ENCODE measurements at places on chromosomes 4 and X.

DNA sequence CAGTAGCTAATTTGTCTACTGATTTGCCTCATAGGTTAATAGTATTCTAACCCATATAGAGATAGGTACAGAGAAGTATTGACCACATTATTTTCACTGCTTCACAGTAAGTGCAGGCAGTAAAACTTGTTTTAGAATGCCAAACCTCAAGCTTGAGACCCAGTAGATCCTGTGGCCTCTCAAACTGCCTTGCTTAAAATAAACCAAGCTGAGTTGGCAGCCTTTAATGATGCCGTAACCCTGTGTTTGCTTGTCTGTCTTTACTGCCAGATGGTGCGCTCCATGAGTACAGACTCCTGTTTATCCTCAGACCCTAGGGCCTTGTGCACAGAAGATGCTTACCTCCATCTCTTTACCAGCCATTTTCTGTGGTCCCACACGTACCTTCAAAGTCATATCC lies 50.8 kb downstream of the ANXA3 start:
- DNase-seq: no peak

DNA sequence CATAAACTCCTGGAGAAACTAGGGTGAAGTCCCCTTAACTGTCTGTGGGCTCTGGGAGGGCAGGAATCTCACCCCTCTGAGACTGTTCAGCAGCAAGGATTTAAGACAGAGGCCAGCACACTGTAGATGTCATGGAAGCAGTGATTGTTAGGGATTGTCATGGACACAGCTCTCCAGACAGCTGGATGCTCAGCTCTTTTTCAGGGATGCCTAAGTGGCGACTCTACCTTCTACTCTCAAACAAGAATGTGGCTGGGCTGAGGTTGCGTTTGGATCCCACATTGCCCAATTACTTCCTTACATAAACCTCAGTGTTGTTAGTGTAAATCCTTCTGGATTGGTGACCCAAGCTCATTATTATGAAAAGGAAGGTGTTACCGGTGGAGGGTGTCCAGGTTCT lies 291.9 kb upstream of the VCX3A start:
- no peak for DNase-seq

- DNase-seq: no peak
Measured at GRCh38 chr4:121584836-121585235, 111.9 kb downstream of the ANXA5 start.

DNA sequence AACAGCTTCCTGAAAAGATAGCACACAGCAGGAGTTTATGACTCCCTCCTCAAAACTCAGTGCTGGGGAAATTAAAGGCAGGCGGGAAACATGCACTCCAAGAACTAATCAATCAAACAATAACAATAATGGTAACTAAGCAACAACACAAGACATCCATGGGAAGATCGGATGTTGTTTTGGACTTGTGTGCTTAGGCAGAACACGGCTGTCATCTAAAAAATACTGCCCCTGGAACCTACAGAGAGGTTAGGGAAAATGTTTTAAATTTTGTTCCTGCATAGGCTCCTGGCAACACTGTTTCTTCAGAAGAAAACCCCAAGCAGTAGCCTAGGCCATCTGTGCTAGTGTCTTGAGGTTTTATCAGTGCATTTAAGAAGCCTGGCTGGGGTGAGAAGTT lies 1378.2 kb downstream of the STIM2 start:
- no peak for DNase-seq

GRCh38 chrX:75155447-75155826 lies 646 bp downstream of the ABCB7 start:
- DNase-seq: no peak

DNA sequence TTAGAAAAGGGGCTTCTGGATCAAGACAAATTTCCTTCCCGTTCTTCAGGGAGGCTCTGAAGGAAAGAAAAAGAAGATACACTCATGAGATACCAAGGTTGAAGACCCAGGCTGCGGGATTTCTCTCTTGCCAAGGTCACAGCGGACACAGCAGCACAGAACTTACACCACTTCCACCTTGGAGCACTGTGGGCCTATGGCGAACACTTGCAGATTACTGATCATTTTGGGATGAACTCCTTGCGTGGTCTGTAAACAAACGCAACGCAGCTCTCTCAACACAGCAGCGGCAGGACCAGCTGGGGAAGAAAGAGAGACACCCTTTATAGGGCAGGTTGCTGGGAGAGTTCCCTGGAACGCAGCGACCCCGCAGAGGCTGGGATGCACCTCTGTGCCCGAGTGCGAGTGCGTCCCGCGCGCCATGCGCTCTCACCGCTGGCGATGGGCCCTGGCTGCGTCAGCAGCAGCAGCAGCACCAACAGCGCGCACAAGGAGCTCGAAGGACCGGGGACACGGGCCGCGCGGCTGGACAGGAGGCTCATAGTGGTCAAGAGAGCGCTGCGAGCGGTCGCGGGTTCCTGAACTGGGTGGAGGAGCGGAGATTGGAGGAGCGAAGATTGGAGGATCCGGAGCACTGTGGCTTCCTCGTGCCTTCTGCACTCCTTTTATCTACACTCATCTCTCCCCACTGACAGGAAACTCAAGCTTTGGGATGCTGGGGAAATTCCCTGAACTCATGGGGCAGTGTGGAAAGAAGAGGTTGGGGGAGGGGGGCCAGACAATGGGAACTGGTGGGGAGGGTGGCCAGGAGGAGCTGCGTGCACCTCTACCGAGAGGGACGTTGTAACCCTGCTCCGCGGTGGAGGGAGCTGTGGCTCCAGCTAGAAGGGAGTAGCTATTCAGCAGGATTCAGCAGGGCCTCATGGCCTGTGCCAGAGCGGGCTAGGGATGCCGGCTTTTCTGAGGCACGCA lies at the start of gene CXCL5:
CXCL5 (minus strand) TSS at position 638 of the 972 bp plus-strand sequence; CDS start at position 542, 96 bp downstream.
- DNase-seq: no peak

DNA sequence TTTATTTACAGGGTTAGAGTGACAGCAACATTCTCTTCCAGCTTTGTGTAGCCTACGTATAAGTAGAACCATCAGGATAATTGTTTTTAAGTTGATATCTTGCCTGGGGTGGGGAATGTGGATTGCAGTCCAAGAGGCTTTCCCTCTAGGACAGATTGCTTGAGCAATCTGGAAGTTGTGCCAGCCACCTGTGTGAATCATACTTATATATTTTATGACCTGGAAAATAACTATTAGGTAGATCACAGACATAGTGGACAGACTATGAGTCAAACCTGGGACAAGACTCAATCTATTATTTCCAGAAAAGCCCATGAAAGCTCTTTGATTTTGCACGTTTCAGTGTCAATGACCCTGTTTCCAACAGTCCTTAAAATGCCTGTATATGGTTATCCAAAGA lies 98.9 kb downstream of the TLL1 start:
- DNase-seq: no peak

DNA sequence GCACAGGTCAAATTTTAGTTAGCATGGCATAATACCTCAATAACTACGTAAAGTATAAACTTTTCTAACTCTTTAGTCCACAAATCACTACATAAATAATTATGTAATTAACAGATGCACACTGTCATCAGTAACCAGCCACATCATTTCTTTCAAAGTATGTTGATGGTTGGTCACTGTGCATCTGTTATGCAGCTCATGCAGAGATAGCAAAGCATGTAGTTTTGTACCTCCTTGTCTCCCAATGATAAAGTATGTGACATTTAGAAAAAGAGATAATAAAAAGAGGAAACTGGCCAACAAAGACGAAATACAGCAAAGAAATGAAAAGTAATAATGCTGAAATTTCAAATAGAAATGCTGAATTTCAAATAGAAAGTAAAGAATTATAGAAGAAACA lies 2.9 kb downstream of the LAMTOR3 start:
- DNase-seq: no peak

DNA sequence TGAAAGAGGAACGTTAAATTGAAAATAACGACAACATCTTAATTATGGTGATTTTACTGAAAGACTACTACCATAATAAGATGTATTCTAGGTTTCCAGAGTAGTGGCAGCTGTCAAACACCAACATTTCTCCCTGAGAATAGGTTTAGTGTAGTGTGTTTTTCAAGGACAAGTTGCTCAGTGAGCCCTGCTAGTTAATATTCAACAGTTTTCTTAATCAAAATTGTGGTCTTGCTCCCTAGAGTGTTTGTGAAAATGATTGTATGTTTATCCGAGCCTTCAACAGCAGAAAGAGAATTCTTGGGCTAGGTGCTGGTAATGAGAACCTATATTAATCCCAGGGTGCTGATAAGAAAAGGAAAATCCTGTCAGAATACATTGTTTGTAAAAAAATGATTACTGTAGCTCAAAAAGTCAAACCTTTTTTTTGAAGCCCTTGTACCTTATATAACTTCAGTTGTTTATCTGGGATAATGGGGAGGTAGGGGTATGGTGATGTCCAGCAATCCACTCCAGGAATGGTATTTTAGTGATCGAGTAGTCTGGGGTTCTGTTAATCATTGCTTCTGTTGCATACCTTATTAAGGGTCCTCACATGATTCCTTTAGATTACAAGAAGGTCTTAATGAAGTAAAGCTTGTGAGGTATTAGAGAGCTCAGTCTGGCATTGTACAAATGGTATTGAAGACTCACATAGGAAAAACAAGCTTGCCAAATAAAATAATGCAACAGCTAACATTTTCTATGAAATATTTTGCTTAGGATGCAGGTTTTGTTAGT lies 110.7 kb downstream of the CCSER1 start:
- DNase-seq: no peak

DNA sequence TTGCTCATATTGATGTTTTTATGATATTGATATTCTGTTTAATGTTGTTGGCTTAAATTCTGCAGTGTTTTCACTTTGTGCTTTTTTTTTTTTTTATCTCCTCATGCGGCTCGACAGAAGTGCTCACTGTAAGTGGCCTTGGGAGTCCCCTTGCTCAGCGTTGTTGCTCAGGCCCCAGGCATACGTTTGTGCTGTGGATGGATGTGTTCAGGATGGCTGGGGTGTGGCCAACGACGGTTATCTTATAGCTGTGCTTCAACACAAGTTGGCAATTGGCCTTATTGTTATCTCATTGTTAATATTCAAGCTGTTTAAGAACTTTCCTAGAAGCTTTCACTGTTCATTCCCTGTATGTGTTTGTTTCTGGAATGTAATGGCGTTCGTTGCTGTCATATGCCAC lies 36.4 kb upstream of the CLCN4 start:
- DNase-seq: no peak

GRCh38 chr4:123953566-123953965 lies 557.0 kb downstream of the SPRY1 start:
- DNase-seq: no peak

GRCh38 chr4:126888968-126889367 lies 743.8 kb upstream of the INTU start:
- no peak for DNase-seq

DNA sequence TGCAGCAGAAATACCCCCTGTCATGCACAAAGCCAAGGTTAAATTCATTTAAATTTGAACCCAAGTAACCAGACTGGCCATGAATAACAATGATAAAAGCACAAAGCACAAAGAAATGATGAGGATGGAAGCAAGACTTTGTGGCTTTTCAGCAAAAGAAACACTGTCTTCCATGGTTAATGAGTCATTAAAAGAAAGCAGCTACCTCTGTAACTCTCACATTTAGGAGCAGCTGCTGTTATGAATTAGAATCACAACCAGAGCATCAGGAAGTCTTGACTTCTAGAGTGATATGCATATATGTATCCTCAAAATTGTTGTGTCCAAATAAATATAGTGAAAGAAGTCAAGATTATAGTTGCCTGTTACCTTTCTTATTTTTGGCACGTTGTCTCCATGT lies 70.7 kb upstream of the RPS6KA6 start:
- DNase-seq: no peak
